Neural crest cell (in vitro differentiated cells): ENCODE measurements at places on chromosomes 5 and 9. TPM values are rescaled to one million over a fixed set of nuclear protein-coding genes. Genes with fewer than 3 reads are reported as not detected.

- DNase-seq: no peak
These were observed 237.0 kb downstream of the KIF4B start for GRCh38 chr5:155250596-155250995.

DNA sequence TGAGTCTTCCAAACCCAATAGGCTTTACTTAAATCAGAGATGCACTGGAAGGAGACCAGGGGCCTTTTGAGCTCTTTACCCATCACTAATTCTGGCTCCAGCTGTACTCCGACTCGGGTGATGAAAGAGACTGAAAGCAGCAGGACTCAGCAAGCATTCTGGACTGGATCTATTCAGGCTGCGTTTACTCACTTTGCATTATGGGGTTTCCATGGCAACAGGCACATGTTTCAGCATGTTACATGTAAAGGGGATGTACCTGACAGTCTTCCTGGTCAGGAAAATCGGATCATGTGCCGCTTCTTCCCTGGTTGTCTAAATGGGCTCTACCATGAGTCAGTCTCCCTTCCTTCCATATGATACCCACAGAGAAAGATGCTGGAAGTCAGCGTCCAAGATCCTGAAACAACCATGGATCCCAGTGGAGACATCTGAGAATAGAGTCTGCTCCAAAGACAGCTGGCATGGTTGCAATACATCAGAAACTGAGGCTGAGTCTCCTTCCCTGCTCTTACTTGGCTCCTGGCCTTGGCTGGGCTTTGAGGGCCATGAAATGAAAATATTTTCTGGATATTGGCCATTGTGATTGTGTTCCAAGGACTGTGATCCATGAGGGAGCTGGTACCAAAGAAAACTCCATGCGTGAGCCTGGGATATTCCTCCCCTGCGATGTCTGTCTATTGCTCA, 102.5 kb upstream of the TNC start:
- no peak for DNase-seq

- DNase-seq: no peak
These were observed 44.0 kb downstream of the IRF1 start for GRCh38 chr5:132446621-132447020.

DNA sequence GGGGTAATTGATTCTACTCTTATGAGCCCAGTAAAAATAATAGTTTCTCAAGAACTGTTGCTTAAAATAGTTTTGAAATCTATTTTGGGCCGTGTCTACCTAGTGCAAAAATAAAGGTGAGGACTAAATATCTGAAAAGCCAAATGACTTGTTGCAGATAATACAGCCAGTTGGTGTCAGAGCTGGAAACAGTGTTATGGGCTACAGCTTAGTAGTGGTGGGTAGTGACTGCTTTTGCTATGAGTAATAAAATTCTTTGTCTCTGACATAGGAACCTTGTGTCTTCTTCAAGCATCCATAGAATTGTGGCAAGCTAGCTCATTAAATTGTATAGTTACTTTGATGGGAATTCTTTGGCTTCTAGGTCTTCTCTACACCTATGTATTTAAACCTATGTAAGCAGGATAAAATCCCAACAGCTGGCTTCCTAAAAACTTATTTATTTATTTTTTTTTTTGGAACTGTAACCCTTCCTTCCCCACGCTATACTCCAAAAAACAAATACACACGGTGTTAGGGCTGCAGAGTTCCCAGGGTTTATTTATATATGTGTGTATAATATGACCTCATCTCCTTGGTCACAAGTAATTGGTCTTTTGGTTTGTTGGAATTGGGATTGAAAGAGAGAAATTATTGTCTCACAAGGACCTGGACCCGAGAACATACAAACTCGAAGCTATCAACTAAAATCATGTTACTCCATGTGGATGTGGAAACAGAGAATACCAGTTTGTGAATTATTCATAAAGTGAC, 138.0 kb downstream of the NUDT12 start:
- no peak for DNase-seq

Gene PHYHD1
- 3.9 and 5.0 TPM in 2 replicates for total RNA-seq

Gene FLT4
- total RNA-seq: 13.1 and 15.7 TPM in 2 replicates

Gene GRXCR2
- total RNA-seq: not detected in 2 replicates

Gene SPATA31C1
- total RNA-seq: 1.4 and 1.9 TPM in 2 replicates

DNA sequence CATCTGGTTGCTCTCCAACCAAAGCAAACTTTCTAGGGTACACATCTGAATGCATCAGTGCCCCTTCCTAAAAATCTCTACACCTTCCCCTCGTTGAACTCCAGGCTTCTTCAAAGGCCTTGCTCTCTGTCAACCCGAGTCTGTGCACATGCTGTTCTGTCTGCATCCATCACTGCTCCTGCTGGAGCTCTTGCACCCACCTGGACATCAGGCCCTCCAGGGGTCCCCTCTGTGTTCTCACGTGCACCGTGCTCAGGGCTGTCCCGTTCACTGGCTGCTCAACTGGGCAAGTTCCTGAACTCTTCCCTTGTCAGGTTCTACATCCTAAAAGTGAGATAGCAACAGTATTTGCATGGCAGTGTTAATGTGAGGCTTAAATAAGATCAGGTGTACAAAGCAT, 62.7 kb upstream of the ANGPTL2 start:
- DNase-seq: no peak

Gene NPR2
- total RNA-seq: 26.9 and 27.6 TPM in 2 replicates
